ENCODE measurements at places on chromosomes 4 and X.

GRCh38 chr4:73631565-73632226, 11.5 kb upstream of the RASSF6 start:
- DNase-seq, result no peak

- DNase-seq, result no peak
Observed at GRCh38 chr4:76783836-76784235, 114.1 kb downstream of the SOWAHB start.

GRCh38 chrX:80792205-80792604, 17.5 kb downstream of the BRWD3 start:
- no peak for DNase-seq

GRCh38 chr4:52408471-52408870, 250.6 kb downstream of the USP46 start:
- no peak for DNase-seq

GRCh38 chrX:42535233-42535632, 242.7 kb downstream of the PPP1R2C start:
- no peak for DNase-seq

DNA sequence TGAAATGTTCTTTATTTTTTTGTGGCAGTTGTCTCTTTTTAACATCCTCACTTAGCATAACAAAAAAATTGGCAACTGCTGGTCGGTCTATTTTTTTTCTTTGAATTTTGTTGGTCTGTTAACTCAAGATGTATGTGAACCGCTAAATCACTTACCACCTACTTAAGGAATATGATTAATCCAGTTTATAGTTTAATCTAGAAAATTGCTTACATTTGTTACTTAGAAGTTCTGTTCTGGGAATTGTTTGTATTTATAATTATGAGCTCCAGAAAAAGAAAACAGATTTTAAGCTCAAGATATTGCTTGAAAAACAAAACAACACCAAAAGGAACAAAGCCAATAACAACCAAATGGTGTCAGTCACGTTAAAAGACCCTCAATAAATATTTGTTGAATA, 66.1 kb upstream of the KLHL13 start:
- DNase-seq, result no peak

DNA sequence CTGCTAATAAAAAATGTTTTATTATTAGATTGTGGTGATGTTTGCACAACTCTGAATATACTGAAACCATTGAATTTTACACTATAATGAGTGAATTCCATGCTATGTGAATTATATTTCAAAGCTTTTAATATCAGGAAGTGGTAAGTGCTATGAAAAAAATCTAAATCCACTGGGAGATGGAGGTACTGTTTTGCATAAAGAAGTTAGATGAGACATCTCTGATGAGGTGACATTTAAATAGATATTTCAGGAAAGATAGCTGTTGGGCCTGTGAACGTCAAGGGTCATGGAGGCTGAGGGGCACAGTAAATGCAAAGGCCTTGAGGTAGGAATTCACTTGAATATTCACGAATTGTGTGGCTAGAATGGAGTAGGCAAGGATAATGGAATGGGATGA, 12.3 kb downstream of the DCUN1D4 start:
- no peak for DNase-seq

DNA sequence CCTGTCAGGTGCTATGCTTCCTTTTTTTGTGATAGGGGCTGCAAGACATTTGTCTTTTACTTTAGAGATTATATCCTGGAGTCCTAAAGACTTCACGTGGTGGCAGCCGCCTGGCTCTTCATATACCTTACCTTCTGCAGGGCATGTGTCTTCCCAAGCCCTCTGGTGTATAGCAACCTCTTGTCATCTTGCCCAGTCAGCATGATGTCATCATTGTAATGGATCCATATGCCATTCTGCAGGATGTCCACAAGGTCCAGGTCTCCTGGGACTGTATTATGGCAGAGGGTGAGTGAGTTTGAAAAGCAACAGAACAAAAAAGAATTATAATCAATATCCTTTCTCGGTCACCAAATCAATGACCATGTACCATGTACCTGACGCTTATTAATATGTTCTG, 82.2 kb upstream of the SCOC start:
- no peak for DNase-seq

DNA sequence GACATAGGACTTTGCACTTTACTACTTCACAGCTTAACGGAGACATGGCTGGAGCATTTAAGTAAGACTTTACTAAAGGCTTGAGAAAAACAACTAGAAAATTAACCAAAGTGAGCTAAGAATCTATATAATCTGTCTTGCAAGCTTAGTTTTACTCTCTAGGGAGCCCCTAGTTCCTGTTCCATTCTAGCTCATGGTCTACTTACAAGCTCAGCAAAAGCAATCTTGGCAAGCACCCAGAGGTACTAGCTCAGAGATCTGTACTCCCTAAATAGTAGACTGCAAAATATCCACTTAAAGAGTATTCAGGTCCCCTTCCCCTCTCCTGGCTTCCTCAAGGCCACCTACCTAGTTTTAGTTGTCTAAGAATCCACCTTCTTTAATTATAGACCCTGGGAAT, 469.0 kb downstream of the IDS start:
- no peak for DNase-seq

DNA sequence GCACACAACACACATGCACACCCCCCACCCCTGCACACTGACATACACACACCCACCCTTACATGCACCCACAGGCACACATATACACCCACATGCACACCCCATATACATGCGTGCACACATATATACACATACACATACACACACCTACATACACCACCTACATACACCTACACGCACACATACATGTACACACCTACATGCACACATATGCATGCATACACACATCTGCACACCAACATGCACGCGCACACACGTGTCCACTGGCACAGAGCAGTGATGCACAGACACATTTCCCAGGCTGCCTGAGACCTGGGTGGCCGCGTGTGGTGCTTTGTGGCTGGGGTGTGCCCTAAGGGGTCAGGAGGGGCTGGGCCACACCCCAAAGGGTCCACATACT, 31.7 kb downstream of the FGFRL1 start:
- DNase-seq, result no peak

DNA sequence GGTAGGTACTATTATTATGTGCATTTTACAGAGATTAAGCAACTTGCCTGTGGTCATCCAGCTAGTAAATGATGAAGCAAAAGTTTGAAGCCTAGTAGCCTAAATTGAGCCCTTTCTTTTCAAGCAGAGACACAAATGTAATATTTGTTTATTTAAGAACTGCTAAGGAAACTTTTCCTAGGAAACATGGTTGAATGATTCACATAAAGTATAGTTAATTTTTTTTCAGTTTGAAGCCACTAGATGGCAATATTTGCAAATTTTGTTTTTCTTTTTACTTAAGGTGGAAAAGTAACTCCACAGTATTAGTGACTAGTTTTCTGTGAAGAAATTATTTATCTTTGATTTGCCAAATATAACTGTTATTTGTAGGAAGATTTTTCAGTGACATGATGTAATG, 52.8 kb upstream of the ANKRD17 start:
- peak; percentile 13 for DNase-seq

GRCh38 chr4:42995343-42995944, 102.9 kb downstream of the GRXCR1 start:
- peak; percentile 17 for DNase-seq

GRCh38 chrX:23803931-23804381, 21.0 kb downstream of the SAT1 start:
- DNase-seq, result peak; percentile 12

Data from AG08395 (cell line).